ENCODE measurements at places on chromosomes 16 and 17. TPM values are rescaled to one million over a fixed set of nuclear protein-coding genes. Genes with fewer than 3 reads are reported as not detected.

FN3K gene
- 22.0 TPM for total RNA-seq

PERCC1 gene
- total RNA-seq, result 0.15 TPM

VTN gene
- 108 TPM for total RNA-seq

GUCY2D gene
- total RNA-seq, result not detected

NR1D1 gene
- 2.1 TPM for total RNA-seq

GRCh38 chr16:35011-35677, 18.3 kb downstream of the POLR3K start:
- no peaks in the 10 kb centered on the region for H3K27me3 ChIP-seq
- H3K36me3 ChIP-seq, result no peaks in the 10 kb centered on the region
- H3K27ac ChIP-seq, result no peak overlapping the region
- peaks cover 13% of the 10 kb centered on the region for H3K4me1 ChIP-seq
- no peak overlapping the region for H3K4me3 ChIP-seq
- no peak for DNase-seq

- peaks cover 16% of the 10 kb centered on the region for H3K4me1 ChIP-seq
- DNase-seq, result no peak
- no peaks in the 10 kb centered on the region for H3K36me3 ChIP-seq
- H3K4me3 ChIP-seq, result no peak overlapping the region
Observed at GRCh38 chr16:55873122-55873521, 2.1 kb downstream of the CES5A start.

- H3K4me3 ChIP-seq, result no peak overlapping the region
- H3K27me3 ChIP-seq, result no peaks in the 10 kb centered on the region
- peaks cover 84% of the 10 kb centered on the region for H3K36me3 ChIP-seq
Observed at GRCh38 chr16:11886881-11887280, 28.9 kb downstream of the GSPT1 start.

DNA sequence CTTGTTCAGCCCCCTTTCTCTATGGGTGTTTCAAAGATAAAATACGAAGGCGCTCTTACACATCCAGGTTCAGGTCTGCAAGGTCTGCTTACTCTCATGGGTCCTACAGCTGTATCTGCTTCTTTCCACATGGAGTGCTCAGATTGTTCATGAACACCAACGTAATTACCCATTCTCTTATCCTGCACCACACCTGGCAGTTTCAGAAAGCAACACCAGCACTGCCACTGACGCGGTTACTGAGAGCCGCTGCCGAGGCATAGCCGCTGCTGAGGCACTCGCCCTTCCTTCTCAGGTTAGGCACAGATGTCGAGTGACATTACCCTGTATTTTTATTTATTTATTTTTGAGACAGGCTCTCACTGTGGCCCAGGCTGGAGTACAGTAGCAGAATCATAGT, 147.1 kb downstream of the RPTOR start:
- no peak overlapping the region for H3K4me3 ChIP-seq
- DNase-seq, result no peak
- H3K27me3 ChIP-seq, result no peaks in the 10 kb centered on the region
- H3K4me1 ChIP-seq, result peaks cover 47% of the 10 kb centered on the region

GRCh38 chr16:27199736-27200135, 3.6 kb upstream of the KDM8 start:
- no peak overlapping the region for H3K4me3 ChIP-seq
- DNase-seq, result no peak
- peaks cover 27% of the 10 kb centered on the region for H3K4me1 ChIP-seq
- no peak overlapping the region for H3K27ac ChIP-seq
- no peaks in the 10 kb centered on the region for H3K36me3 ChIP-seq
- H3K27me3 ChIP-seq, result no peaks in the 10 kb centered on the region

GRCh38 chr17:32319548-32319905, 22.4 kb downstream of the C17orf75 start:
- no peaks in the 10 kb centered on the region for H3K36me3 ChIP-seq
- no peak overlapping the region for H3K27ac ChIP-seq
- H3K4me3 ChIP-seq, result no peak overlapping the region
- peaks cover 73% of the 10 kb centered on the region for H3K4me1 ChIP-seq

DNA sequence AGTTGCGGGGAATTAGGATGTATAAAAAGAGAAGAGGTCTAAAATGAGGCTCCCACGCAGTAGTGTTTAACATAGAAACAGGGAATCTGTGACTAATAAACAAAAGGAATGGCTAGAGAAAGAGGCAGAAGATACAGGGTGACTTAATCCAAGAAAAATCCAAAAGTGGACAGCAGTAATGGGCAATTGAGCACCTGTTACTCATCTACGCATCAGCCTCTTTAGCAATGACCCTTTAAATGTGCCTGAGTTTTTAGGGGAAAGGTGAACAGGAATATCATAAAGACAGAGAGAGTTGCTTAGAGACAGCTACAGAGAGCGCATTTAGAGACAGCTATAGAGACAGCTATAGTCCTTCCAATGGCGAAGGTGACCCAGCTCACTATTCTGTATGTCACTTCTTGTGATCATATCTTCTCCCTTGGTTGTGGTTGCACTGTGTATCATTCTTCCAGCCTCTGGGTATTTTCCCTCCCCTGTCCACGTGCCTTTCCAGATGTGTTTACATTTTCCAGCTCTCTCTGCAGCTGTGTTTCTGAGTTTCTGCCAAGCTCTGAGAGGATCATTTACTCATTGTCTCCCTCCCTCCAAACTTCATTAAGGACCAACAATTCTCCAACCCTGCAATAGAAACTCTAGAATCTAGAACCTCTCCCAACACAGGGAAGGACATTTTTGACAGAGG, 61.5 kb downstream of the MYOCD start:
- no peaks in the 10 kb centered on the region for H3K27me3 ChIP-seq
- H3K4me3 ChIP-seq, result no peak overlapping the region
- no peak for DNase-seq
- H3K27ac ChIP-seq, result no peak overlapping the region
- no peaks in the 10 kb centered on the region for H3K4me1 ChIP-seq
- no peaks in the 10 kb centered on the region for H3K36me3 ChIP-seq

GRCh38 chr16:73615071-73615940, 567.4 kb upstream of the ZFHX3 start:
- no peaks in the 10 kb centered on the region for H3K27me3 ChIP-seq
- no peak for DNase-seq
- H3K4me3 ChIP-seq, result no peak overlapping the region
- H3K27ac ChIP-seq, result no peak overlapping the region

DNA sequence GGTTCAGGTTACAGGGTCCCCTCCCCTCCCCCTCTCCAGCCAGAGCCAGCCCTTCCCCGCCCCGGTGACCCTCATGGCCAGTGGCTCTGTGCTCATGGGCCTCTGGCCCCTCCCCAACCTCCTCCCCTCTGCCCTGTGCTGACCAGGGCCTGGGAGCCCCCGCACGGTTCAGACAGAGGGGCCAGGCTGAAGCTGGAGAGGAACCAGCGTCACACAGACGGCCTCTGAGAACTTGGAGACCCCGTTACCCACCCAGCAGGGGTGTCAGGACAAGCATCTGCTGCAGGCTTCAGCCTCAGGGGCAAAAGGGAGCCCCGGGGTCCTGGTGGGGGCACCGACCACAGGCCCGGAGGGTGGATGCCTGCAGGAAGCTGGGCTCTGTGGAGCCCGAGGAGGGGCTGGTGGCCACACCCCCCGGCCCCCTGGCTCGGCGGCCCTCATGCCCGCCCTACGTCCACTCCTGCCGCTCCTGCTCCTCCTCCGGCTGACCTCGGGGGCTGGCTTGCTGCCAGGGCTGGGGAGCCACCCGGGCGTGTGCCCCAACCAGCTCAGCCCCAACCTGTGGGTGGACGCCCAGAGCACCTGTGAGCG, at the start of gene WFIKKN1:
Gene WFIKKN1 (plus strand): TSS at position 171 of the 591 bp plus-strand sequence. CDS start 269 bp downstream, at position 440.
- H3K27ac ChIP-seq, result peak within 1 kb of the TSS; percentile 71
- peaks cover 31% of the 10 kb centered on the region for H3K4me1 ChIP-seq
- DNase-seq, result peak; percentile 59
- no peaks in the 10 kb centered on the region for H3K27me3 ChIP-seq
- peak within 1 kb of the TSS; percentile 58 for H3K4me3 ChIP-seq

All from HepG2 (cell line).